ENCODE measurements at places on chromosomes 12 and 14.
A peak's percentile ranks its signal among the peaks of the same experiment; 100 is the strongest.

- DNase-seq: peak; percentile 41
Measured at GRCh38 chr12:92144631-92145480, 790 bp downstream of the BTG1 start.

- DNase-seq: no peak
Measured at GRCh38 chr14:99509871-99510555, 28.8 kb downstream of the CCNK start.

GRCh38 chr12:111276146-111276545 is 92.7 kb downstream of the PHETA1 start:
- DNase-seq: no peak

DNA sequence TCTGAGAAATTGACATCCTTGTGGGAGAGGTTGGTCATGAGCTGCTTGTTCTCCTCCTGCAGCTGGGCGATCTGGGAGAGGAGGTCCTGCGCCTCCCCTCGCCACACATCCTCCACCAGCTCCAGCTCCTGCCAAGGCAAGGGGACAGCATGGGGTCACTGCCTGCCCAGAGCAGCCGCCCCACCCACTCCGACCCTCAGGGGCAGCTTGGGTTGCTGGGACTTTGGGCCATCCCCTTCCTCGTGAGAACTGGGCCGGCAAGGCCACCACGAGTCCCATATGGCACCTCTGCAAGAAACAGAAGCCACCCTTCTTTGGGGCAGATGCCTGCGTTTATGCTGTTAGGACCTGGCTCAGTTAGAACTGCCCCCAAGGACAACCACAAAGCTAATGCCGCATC is 10.0 kb downstream of the RILPL1 start:
- DNase-seq: no peak

- DNase-seq: no peak
Measured at GRCh38 chr14:65026526-65026925, 39.8 kb downstream of the FNTB start.

GRCh38 chr12:12648951-12649650 is 37.4 kb downstream of the CREBL2 start:
- DNase-seq: no peak

DNA sequence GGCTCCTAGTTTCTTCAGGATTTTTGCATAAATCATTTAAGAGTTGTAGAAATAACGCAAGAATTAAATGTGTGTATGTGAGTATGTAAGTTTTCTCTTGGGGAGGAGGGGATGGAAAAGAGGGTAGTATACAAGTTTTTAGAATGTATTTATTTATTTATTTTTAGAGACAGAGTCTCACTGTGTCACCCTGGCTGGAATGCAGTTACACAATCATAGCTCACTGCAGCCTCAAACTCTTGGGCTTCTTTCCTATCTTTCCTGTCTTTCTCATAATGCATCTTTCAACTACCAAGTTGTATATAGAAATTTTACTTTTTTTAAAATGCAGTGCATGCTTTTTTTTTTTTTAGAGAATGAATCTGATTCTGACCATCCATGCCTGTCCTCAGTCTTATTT is 269.0 kb upstream of the GARIN2 start:
- DNase-seq: no peak

- DNase-seq: no peak
Measured at GRCh38 chr12:92978607-92979006, 49.5 kb upstream of the EEA1 start.

- no peak for DNase-seq
Measured at GRCh38 chr14:75515629-75515996, 6.7 kb upstream of the BATF start.

All from stimulated activated CD8-positive, alpha-beta memory T cell treated with anti-CD3 and anti-CD28 coated beads, Interleukin-4, amount 100 ng/mL, for 1 hour (primary cell).